Psoas muscle (tissue), 8 donors: ENCODE measurements at places on chromosomes 4 and X. TPM values are rescaled to one million over a fixed set of nuclear protein-coding genes. Genes with fewer than 3 reads are reported as not detected.

- no peaks in the 10 kb centered on the region for H3K36me3 ChIP-seq
- H3K27me3 ChIP-seq: no peaks in the 10 kb centered on the region
- H3K27ac ChIP-seq: no peak overlapping the region
- peak overlapping the region; percentile 65 for H3K4me3 ChIP-seq
- H3K4me1 ChIP-seq: peaks cover 11% of the 10 kb centered on the region
- peak; percentile 85 for DNase-seq
Observed at GRCh38 chr4:173522160-173522950, 7.7 kb downstream of the HAND2 start.

GRCh38 chrX:153381684-153382532 lies 19.2 kb downstream of the PNMA6E start:
- peaks cover 6% of the 10 kb centered on the region for H3K27me3 ChIP-seq
- no peaks in the 10 kb centered on the region for H3K4me1 ChIP-seq
- H3K36me3 ChIP-seq: no peaks in the 10 kb centered on the region

DNA sequence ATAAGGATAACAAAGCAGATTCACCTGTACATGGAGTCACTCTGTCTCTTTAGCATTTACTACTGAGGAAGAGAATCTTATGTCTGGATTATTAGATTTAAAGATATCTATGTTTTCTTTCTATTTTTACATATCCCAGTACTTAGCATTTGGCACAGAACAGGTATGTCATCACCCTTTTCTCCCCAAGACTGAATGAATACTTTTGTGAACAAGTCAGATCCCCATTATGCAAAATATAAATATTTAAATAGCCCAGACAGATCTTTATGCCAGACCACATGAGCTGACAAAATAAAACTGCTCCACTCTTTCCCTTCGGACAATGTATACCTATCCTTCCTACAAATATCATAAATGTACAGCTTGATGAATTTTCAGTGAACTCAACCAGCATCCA lies 94.5 kb downstream of the CASK start:
- H3K4me3 ChIP-seq: no peak overlapping the region
- no peaks in the 10 kb centered on the region for H3K36me3 ChIP-seq
- H3K27ac ChIP-seq: no peak overlapping the region
- H3K27me3 ChIP-seq: peaks cover 8% of the 10 kb centered on the region
- H3K4me1 ChIP-seq: peaks cover 19% of the 10 kb centered on the region
- DNase-seq: no peak

DNA sequence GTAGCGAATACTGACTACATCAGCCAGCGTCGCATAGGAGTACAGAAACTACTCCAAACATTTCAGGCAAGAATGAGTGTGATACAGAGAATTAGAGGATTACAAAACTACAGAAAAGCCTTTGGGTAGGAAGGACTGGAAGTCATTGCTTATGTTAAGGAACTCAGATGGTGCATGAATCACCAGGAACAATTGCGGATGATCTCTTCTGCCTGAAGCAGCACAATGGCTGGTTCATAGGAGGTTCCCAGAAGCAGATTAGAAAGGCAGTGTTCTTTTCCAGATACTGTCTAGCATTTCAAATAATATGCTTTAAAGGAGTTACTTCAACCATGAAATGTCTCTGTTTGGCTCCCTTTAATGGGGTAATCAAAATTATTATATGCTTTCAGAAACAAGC lies 42.5 kb upstream of the MAP9 start:
- H3K36me3 ChIP-seq: no peaks in the 10 kb centered on the region
- H3K27ac ChIP-seq: no peak overlapping the region
- H3K4me1 ChIP-seq: no peaks in the 10 kb centered on the region
- no peak overlapping the region for H3K4me3 ChIP-seq
- H3K27me3 ChIP-seq: no peaks in the 10 kb centered on the region

GRCh38 chr4:89364541-89364940 lies 56.9 kb upstream of the GPRIN3 start:
- no peaks in the 10 kb centered on the region for H3K4me1 ChIP-seq
- no peak for DNase-seq
- H3K27me3 ChIP-seq: no peaks in the 10 kb centered on the region

Gene CSAG2
- polyA plus RNA-seq: not detected

Gene GABRG1
- polyA plus RNA-seq: not detected

DNA sequence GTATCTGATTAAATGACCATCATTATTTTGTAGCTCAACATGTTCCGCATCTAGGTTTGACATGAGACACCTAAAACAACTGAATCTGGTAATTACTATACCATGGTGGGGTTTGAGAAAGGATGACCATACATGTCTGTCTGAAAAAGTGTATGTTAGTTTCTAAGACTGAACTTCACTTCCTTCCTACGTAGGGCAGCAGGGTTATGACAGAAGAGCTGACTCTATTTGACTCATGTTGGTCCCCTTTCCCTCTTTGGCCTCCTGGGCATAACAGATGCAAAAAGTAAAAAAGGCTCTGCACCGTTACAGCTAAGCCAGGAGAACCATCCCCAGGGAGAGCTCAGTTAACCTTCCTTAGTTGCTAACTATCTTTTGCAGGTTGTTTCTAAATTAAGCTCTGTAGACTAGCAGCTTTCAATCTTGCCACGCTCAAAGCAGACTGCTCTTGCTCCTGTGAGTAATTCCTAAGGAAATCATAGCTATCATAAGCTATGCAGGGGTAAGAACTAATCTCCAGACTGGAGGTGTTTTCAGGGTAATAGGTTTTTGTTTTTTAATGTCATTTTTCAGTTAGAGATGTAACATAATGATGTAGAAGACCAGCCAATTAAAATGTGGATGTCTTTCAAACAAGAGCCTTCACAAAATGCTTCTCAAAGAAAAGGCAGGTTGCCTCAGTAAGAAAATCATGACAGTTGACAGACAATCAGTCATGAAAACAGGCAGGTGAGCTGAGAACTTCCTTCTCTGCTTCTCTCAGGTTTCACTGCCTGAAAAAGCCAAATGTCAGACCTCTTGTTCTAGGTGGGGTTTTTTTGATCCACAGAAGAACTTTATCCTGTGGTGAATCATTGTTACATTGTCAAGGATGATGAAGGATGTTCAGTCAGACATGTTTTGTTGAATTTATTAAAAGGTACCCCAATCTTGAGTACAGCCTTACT lies 66.9 kb upstream of the DAPP1 start:
- peaks cover 7% of the 10 kb centered on the region for H3K4me1 ChIP-seq
- no peak for DNase-seq
- peak overlapping the region; percentile 43 for H3K4me3 ChIP-seq
- no peaks in the 10 kb centered on the region for H3K27me3 ChIP-seq
- no peaks in the 10 kb centered on the region for H3K36me3 ChIP-seq

DNA sequence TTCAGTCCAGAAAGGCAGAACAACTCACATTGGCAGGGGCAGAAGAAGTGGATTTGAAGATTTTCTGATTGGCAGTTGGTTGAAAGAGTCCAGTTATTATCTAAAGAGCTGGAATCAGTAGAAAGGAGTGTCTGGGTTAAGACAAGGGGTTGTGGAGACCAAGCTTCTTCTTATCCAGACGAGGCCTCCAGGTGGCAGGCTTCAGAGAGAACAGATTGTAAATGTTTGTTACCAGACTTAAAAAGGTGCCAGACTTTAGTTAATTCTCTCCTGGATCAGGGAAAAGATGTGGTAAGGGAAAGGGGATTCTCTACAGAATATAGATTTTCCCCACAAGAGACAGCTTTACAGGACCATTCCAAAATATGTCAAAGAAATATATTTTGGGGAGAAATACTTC lies 36.7 kb upstream of the TLR3 start:
- H3K27ac ChIP-seq: no peak overlapping the region
- DNase-seq: no peak
- no peaks in the 10 kb centered on the region for H3K27me3 ChIP-seq
- H3K4me1 ChIP-seq: peaks cover 20% of the 10 kb centered on the region
- H3K36me3 ChIP-seq: no peaks in the 10 kb centered on the region
- no peak overlapping the region for H3K4me3 ChIP-seq

GRCh38 chr4:168796362-168797106 lies 213.5 kb downstream of the CBR4 start:
- H3K27me3 ChIP-seq: no peaks in the 10 kb centered on the region
- H3K36me3 ChIP-seq: no peaks in the 10 kb centered on the region
- DNase-seq: no peak
- no peak overlapping the region for H3K4me3 ChIP-seq

DNA sequence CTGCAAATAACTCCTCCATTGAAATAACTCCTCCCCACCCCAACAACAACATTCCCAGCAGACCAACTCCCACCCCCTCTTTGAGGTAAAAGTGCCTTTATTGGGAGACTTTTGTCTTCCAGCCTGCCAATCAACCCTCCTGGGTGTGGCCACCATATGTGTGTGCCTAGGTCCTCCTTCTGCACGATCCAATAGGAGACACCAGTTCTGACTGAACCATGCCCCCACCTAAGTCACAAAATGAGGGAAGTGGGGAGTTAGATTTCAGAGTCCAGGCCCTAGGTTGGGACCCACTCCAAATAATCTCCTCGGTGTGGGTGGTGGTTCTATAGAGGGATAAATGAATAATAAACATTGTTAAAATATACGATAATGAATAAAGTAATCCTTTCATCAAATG lies 3.0 kb downstream of the PLP2 start:
- no peaks in the 10 kb centered on the region for H3K4me1 ChIP-seq
- no peak overlapping the region for H3K4me3 ChIP-seq
- H3K27ac ChIP-seq: no peak overlapping the region
- no peaks in the 10 kb centered on the region for H3K27me3 ChIP-seq
- peaks cover 29% of the 10 kb centered on the region for H3K36me3 ChIP-seq
- no peak for DNase-seq

Gene UGT2B7
- 0.04 TPM for polyA plus RNA-seq

DNA sequence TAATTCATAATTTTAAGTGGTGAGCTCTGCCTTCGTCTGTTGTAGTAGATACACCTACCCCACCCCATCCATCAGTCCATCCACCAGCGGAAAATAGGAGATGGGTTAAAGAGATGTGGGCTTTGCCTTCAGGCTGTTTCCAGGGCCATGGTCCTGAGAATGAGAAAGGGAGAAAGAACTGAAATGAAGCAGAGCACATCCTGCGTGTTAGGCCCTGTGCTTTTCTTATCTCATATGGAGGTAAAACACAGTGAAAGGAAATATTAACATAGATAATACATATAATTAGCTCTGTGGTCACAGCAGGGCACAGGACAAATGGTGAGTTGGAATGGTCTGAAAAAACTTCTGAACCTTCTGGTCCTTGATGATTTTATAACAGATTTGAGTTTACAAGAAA lies 393.5 kb downstream of the BMPR1B start:
- no peak overlapping the region for H3K4me3 ChIP-seq
- H3K4me1 ChIP-seq: no peaks in the 10 kb centered on the region
- H3K27ac ChIP-seq: no peak overlapping the region
- no peak for DNase-seq
- H3K36me3 ChIP-seq: peaks cover 12% of the 10 kb centered on the region
- no peaks in the 10 kb centered on the region for H3K27me3 ChIP-seq

Gene IL1RAPL2
- polyA plus RNA-seq: not detected

DNA sequence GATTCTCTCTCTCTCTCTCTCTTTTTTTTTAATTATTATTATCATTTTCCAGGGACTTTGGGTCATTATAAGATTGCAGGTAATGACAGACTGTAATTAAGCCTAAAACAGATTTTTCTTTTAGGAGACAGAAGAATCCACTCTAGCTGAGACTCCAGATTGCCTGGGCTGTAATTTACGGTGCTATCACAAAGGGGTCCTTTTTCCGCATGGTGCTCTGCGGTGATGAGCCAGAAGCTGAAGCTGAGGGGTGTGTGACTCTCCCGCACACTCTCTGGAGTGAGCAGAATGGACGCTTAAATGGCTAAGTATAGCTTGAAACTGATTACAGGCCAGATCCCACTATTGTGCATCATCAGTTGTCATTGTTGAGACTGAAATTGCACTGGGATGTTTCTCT lies 50.0 kb downstream of the LGI2 start:
- no peak overlapping the region for H3K4me3 ChIP-seq
- no peaks in the 10 kb centered on the region for H3K36me3 ChIP-seq
- H3K4me1 ChIP-seq: peaks cover 9% of the 10 kb centered on the region
- H3K27me3 ChIP-seq: no peaks in the 10 kb centered on the region
- no peak for DNase-seq
- peak overlapping the region; percentile 78 for H3K27ac ChIP-seq

GRCh38 chr4:161841759-161842158 lies 322.0 kb downstream of the FSTL5 start:
- H3K27ac ChIP-seq: no peak overlapping the region
- DNase-seq: no peak
- no peaks in the 10 kb centered on the region for H3K36me3 ChIP-seq
- no peaks in the 10 kb centered on the region for H3K27me3 ChIP-seq
- H3K4me3 ChIP-seq: no peak overlapping the region

Gene DCHS2
- polyA plus RNA-seq: 0.03 TPM

Gene IDUA
- 1.3 TPM for polyA plus RNA-seq

- no peak overlapping the region for H3K27ac ChIP-seq
- no peaks in the 10 kb centered on the region for H3K36me3 ChIP-seq
- H3K4me1 ChIP-seq: no peaks in the 10 kb centered on the region
- no peak overlapping the region for H3K4me3 ChIP-seq
Observed at GRCh38 chr4:91220315-91220714, 1083.5 kb upstream of the GRID2 start.

DNA sequence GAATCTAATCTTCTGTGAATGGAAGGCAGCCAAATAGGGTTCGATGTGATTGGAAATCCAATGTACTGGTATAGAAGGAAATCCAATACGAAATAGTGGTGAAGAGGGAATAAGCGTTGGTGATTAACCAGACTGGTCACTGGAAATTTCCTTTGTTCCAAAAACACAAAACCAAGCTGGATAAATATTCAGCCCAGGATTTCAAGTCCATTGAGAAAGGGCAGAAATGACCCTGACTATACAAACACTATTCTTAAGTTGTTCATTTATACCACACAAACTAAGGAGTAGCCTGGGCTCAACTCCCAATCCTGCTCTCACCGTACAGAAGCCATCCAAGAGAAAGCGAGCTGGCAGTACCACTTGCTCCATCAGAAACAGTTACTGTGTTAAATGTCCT lies 32.2 kb downstream of the PCDH19 start:
- H3K4me3 ChIP-seq: no peak overlapping the region
- no peak overlapping the region for H3K27ac ChIP-seq

DNA sequence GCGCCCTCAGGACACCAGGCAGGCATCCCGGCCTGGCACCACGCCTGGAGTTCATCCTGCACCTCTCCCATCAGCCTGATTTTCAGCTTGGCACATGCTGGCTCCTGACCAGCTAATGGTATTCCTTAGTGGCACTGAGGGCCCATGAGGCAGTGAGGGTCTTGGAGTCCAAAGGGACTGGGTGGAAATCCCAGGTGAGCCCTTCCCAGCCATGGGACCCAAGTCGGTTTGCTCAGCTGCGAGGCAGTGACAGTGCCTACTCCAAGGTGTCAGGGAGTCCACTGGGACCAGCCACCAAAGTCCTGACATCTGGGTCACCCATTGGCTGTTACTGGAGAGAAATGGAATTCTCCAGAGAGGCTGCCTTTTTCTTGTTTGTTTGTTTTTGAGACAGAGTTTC lies 4.9 kb downstream of the SSR4 start:
- peaks cover 5% of the 10 kb centered on the region for H3K4me1 ChIP-seq
- H3K27ac ChIP-seq: no peak overlapping the region
- no peak overlapping the region for H3K4me3 ChIP-seq
- peaks cover 4% of the 10 kb centered on the region for H3K36me3 ChIP-seq

Gene GUCY1A1
- 2.3 TPM for polyA plus RNA-seq

DNA sequence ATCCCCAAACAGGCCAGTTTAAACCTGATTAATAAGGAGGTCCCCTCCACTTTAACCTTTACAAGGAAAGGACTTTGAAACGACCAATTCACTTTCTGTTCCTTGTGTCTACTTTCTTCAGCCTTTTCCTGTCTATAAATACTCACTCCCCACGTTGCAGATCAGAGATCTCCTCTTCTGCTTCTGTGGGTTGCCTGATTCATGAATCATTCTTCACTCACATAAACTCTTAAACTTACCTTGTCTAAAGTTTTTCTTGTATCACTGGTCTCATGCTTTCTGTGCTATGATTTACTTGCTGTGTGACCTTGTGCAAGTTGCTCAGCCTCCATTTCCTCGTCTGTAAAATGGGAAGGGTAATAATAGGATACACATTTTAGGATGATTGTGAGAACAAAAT lies 236.1 kb downstream of the QDPR start:
- H3K27ac ChIP-seq: no peak overlapping the region
- H3K4me3 ChIP-seq: no peak overlapping the region
- no peaks in the 10 kb centered on the region for H3K27me3 ChIP-seq
- no peaks in the 10 kb centered on the region for H3K4me1 ChIP-seq
- no peak for DNase-seq
